ENCODE measurements at places on chromosomes 12 and 14.

DNA sequence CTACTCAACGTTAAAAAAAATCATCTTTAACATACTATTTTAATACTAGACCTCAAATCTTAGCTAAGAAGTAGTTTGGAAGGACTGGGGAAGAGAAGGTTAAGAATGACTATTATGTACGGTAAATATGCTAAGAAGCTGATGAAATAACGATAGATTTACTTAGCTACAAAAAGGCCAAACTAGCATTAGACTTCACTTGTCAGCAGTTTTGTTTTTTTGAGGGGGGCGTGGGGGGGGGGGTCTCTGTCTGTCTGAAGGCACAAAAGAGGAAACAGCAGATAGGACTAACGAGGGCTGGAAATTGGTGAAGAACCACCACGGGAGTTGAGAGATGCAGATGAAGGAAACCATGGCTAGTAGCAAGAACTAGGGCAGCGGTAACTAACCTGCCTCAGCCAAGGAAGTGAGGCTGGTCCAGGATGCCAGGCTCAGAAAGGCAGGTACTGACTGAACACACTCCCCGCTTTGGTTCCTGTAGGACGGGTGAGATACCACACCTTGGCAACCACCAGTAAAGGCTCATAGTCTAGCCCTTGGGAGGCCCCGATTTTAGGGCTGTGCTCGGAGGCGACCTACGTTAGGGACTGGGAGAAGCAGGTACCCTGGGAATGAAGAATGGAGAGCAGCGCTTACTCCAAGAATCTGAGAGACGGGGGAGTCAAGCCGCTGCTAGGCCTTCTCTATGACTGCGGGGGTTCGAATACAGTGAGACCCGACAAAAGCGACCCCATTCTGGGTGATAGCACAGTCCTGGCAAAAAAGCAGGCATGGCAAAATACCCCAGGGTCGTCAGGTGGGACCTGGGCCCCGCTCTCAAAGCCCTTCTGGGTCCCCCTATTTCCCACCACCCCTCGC lies 675 bp downstream of the NEDD8 start:
- DNase-seq, result no peak

DNA sequence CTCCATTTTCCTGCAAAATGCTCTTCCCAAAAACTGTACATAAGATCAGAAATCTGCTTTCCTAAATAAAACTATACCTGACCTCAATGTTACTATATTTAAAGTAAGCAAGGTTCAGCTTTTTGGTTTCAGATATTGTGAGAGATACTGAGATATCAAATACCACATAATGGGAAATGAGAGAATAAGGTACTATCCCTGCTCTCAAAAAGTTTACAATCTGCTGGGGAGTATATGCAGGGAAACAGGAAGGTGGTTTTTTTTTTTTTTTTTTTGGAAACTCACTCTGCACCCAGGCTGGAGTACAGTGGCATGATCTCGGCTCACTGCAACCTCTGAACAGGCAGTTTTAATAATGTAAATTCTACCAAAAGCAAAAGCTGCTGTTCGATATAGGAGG lies 49.0 kb downstream of the HELB start:
- DNase-seq, result no peak

- no peak for DNase-seq
Observed at GRCh38 chr12:6998715-6999451, 19.4 kb downstream of the LPCAT3 start.

DNA sequence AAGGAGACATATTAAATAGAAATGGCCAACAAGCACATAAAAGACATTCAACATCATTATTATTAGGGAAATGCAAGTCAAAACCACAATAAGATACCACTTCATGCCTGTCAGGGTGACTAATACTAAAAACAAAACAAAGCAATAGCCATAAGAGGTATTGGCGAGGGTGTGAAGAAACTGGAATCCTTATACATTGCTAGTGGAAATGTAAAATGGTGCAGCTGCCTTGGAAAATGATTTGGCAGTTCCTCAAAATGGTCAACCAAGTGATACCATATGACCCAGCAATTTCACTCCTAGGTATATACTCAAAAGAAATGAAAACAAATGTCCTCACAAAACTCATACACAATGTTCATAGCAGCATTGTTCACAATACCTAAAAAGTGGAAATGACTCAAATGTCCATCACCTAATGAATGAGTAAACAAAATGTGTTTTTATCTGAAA lies 27.0 kb downstream of the GPR135 start:
- DNase-seq, result no peak

DNA sequence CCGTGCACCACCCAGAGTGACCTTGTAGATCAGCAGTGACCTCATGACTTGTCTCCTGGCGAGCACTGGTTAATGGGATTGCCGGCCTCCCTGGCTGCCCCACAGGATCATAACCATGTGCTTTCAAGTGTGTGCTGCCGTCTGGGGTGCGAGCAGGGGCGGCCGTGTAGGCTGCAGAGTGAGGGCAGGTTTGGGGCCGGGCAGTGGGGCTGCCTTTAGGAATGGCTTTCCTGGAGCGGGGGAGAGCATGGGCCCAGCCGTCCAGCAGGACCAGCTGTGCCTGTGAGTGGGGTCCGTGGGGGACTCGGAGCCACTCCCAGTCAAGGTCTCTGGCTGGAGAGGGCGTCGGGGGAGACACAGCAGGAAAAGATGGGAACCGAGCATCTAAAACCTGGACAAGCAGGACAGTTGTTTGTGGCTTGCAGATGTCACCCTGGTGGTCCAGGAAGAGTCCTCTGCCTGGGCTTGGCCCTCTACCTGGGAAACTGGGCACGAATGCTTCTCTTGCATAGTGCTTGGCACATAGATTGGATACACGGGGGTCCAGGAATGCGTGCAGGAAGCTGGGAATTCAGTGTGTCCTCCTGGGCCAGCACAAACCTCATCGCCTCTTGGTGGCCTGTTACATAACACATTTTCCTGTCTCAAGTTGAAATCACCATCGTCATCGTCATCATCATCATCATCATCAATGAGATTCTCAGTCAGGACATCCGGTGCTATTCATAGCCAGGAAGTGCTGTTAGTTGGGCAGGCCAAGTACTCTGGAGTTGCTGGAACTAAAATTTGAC lies 96.0 kb downstream of the ADGRD1 start:
- DNase-seq, result no peak

DNA sequence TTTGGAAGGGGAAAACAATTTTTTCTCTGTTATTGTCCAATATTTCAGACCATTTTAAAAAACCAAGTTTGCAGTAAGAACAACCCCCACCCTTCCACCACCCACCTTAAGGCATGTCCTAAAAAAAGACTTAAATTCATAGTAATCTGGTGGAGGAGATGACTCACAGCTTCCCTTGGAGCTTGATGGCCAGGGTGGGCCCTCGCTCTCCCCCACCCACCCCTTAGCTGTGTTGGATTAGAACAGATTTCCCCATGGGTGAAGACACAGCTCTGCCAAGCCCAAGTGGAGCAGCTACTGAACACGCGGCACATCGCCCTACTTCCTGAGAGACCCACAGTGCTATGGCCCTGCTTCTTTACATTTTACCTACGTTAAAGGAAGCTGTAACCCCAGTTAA lies 140.3 kb downstream of the GCH1 start:
- no peak for DNase-seq

DNA sequence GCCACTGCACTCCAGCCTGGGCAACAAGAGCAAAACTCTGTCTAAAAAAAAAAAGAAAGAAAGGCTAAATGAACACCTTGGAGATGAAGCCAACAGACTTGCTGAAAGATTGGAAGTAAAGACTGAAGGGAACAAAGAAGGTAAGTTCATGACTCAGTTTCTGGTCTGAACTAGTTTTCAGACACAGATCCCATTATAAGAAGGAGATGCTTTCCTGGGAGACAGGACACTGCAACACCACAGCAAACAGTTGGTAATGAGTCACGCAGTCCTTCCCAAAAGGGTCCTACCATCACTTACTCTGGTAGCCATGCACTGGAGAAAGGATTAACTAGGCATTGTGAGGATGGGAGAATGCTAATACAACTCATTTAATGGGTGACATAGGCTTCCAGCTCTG lies 97.2 kb downstream of the SSPN start:
- no peak for DNase-seq

- no peak for DNase-seq
Observed at GRCh38 chr12:117294189-117294603, 67.2 kb downstream of the NOS1 start.
